ENCODE measurements at places on chromosomes 1 and 21.

DNA sequence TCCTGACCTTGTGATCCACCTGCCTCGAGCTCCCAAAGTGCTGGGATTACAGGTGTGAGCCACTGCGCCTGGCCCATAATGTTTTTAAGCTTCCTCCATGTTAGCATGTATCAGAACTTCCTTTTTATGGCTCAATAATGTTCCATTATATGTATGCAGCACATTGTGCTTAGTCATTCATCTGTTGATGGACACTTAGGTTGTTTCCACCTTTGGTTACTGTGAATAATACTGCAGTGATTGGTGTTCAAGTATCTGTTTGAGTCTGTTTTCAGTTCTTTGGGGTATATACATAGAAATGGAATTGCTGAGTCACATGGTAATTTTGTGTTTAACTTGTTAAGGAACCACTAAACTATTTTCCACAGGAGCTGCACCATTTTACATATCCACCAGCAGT is 17.7 kb downstream of the CMPK1 start:
- DNase-seq, result no peak

GRCh38 chr1:56557746-56558145 is 21.6 kb downstream of the PLPP3 start:
- DNase-seq, result no peak

DNA sequence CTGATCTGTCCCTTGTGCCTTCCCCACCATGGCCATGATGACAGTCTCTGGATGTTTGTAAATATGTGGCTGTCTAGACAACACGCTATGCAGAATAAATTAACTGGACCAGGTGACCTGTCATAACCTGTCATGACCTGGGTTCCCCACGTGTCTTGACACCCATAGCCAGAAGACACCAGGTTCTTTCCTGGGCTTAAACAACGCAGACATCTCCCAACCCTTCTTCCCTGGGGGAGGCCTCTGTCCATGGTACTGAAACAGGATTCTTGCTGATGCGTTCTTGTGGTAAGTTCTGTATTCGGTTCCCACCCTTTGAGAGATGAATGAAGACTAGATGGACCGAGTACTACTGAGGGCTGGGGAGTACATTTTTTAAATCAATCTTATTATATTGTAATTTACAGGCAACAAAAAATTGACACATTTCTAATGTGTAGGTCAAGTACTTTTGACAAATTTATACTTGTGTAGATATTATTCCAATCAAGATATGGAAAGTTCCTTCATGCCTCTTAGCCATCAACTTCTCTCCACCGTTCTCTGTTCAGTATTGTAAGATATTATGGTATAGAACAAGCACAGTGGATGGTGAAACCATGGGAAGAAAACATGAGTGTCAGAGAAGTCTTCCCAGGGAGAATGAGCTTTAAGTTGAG is 738.8 kb downstream of the PTPRU start:
- no peak for DNase-seq

GRCh38 chr1:234007684-234008083 is 103.2 kb downstream of the SLC35F3 start:
- no peak for DNase-seq
